Stomach (tissue), 19 donors: ENCODE measurements at places on chromosomes 1 and 21. TPM values are rescaled to one million over a fixed set of nuclear protein-coding genes. Genes with fewer than 3 reads are reported as not detected.

C1QC gene
- 42.3 TPM for total RNA-seq

METTL18 gene
- not detected for total RNA-seq

OXCT2 gene
- not detected for total RNA-seq

CACNA1S gene
- total RNA-seq = 0.18 TPM

CLCA1 gene
- not detected for total RNA-seq

UBL4B gene
- total RNA-seq = not detected

GBP5 gene
- 28.6 TPM for total RNA-seq

PM20D1 gene
- 1.2 TPM for total RNA-seq

TMEM79 gene
- total RNA-seq = not detected

GRCh38 chr21:31305888-31306287 is 38.2 kb downstream of the TIAM1 start:
- DNase-seq = no peak
- H3K27ac ChIP-seq = no peak overlapping the region
- H3K27me3 ChIP-seq = no peaks in the 10 kb centered on the region
- no peaks in the 10 kb centered on the region for H3K4me1 ChIP-seq
- no peaks in the 10 kb centered on the region for H3K36me3 ChIP-seq
- no peak overlapping the region for H3K4me3 ChIP-seq

DNA sequence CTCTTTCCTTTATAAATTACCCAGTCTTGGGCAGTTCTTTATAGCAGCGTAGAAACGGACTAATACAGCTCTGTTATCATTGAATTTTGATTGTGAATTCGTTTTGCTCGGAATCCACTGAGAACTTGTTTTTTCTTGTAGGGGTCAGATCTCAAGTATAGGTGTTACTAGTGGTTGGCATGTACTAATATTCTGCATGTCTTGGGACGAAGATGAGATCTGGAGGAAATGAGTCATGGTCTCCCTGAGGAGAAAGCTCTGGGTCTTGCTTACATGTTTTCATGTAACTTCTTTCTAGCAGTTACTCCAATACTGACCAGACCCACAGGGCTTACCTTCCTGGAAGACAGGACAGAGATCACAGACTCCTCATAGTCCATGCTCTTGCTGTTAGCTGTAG is 30.3 kb downstream of the ZSCAN20 start:
- no peaks in the 10 kb centered on the region for H3K4me1 ChIP-seq
- H3K27me3 ChIP-seq = no peaks in the 10 kb centered on the region
- no peak overlapping the region for H3K4me3 ChIP-seq

- peak overlapping the region; percentile 97 for H3K27ac ChIP-seq
- no peaks in the 10 kb centered on the region for H3K27me3 ChIP-seq
- peaks cover 86% of the 10 kb centered on the region for H3K4me1 ChIP-seq
- peaks cover 39% of the 10 kb centered on the region for H3K36me3 ChIP-seq
These were observed 46.9 kb downstream of the CD34 start for GRCh38 chr1:207863893-207864535.

GRCh38 chr1:198253259-198253658 is 96.5 kb downstream of the NEK7 start:
- no peaks in the 10 kb centered on the region for H3K36me3 ChIP-seq
- no peak for DNase-seq
- H3K4me3 ChIP-seq = no peak overlapping the region
- no peaks in the 10 kb centered on the region for H3K27me3 ChIP-seq

DNA sequence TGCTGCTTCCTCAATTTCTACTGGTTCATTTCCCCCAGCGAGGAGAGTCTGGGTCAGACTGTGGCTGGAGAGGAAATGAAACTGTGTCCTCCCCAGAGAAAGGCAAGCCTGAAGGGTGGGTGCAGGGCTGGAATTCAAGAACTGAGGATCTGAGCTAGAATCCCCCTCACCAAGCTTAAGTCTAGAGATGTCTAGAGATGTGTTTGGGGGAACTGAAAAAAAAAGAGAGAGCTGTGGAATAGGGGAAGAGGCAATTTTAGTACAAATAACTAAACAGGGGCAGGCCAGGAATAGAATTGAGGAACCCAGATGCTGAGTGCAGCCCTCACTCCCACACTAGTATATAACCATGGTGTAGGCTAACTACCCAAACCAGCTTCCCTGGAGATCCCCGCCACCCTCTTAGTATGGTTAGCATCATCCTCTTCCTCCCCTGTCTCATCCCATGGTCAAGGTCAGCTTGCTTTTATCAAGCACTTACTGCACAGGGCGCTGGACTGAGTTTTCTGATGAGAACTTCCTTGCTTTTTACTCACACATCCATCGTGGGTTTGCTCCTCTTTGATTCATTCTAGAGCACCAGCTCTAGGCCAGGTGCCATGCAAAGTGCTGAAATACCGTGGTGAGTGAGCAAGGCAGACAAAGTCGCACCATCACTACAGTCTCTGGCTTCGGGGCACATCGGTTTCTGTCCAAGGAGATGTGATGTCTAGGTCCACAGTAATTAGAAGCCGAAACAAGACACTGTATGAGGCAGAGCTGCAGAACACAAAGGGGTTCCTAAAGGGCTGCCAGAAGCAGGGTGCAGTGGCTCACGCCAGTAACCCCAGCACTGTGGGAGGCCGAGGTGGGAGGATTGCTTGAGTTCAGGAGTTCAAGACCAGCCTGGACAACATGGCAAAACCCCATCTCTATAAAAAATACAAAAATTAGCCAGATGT is 112.9 kb upstream of the IPO9 start:
- DNase-seq = no peak
- H3K4me3 ChIP-seq = no peak overlapping the region

GRCh38 chr1:46056325-46056724 is 76.1 kb downstream of the PIK3R3 start:
- no peaks in the 10 kb centered on the region for H3K4me1 ChIP-seq
- no peaks in the 10 kb centered on the region for H3K27me3 ChIP-seq
- H3K36me3 ChIP-seq = peaks cover 13% of the 10 kb centered on the region
- no peak overlapping the region for H3K27ac ChIP-seq

DNA sequence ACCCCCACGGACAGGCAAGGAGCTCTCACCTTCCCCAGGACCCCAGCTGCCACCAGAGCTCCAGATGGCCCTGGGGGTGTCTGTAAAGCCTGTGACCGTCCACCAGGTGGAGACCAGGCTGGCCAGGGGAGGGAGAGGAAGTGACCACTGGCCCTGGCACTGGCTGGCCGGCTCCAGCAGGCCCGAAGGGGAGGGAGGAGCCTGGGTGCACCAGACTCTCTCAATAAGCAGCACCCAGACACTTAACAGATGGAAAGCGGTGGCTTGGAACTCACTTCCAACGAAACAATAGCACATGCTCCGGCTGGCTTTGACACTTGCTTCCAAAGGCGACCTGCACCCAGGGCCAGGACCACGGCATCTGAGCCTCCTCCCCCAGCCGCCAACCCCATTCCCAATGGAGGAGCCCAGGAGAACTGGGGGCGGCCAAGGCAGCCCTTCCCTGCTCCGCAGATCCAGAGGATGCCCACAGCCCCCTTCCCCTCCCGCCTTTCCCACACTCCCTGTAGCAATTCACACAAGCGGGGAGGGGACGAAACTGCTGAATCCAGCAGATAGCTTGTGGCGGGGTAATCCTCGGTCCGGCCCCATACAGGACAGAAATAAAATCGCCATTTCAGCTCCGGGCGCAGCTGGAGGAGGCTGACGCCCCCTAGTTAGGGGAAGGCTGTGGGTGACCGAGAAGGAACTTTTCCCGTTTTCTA is 742 bp upstream of the PDE9A start:
- H3K36me3 ChIP-seq = no peaks in the 10 kb centered on the region
- H3K4me3 ChIP-seq = peak overlapping the region; percentile 74
- peak; percentile 85 for DNase-seq
- H3K27ac ChIP-seq = peak overlapping the region; percentile 87
- peaks cover 27% of the 10 kb centered on the region for H3K4me1 ChIP-seq

GRCh38 chr1:77560741-77561140 is 121.7 kb downstream of the ZZZ3 start:
- no peaks in the 10 kb centered on the region for H3K4me1 ChIP-seq
- no peak overlapping the region for H3K27ac ChIP-seq
- DNase-seq = no peak
- no peak overlapping the region for H3K4me3 ChIP-seq
- H3K27me3 ChIP-seq = no peaks in the 10 kb centered on the region
- H3K36me3 ChIP-seq = peaks cover 38% of the 10 kb centered on the region

GRCh38 chr21:32538147-32538792 is 47.1 kb downstream of the TCP10L start:
- no peak for DNase-seq
- H3K27me3 ChIP-seq = no peaks in the 10 kb centered on the region
- H3K4me1 ChIP-seq = no peaks in the 10 kb centered on the region

- no peaks in the 10 kb centered on the region for H3K27me3 ChIP-seq
- H3K27ac ChIP-seq = no peak overlapping the region
- no peak for DNase-seq
These were observed 75.8 kb downstream of the ATP1A1 start for GRCh38 chr1:116448785-116449385.

- no peak for DNase-seq
- H3K4me1 ChIP-seq = peaks cover 18% of the 10 kb centered on the region
- no peak overlapping the region for H3K4me3 ChIP-seq
- H3K36me3 ChIP-seq = no peaks in the 10 kb centered on the region
- H3K27me3 ChIP-seq = no peaks in the 10 kb centered on the region
- peak overlapping the region; percentile 41 for H3K27ac ChIP-seq
These were observed 39.4 kb downstream of the KCNJ15 start for GRCh38 chr21:38295997-38296764.

- H3K4me1 ChIP-seq = no peaks in the 10 kb centered on the region
- no peak for DNase-seq
- H3K4me3 ChIP-seq = no peak overlapping the region
- no peaks in the 10 kb centered on the region for H3K36me3 ChIP-seq
- no peak overlapping the region for H3K27ac ChIP-seq
These were observed 650.4 kb downstream of the LMO4 start for GRCh38 chr1:87979079-87979478.

DNA sequence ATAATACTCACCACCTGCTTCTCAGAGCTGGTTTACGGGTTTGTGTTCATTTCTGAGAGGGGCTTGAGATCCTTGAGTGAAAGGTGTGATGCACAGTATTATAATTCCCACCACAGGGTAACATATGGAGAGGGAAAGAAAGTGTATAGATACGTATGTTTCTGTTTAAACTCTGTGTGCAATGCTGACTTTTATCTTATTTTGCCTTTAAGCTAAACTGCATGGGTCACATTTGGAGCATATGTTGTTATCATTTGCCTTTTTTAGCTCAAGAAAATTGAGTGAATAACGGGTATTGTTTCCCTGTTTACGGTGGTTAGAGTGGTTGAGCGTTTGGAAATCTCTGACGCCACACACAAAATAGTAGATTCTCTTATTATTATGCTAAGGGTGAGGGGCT is 191.1 kb upstream of the NFIA start:
- H3K27ac ChIP-seq = no peak overlapping the region
- H3K36me3 ChIP-seq = no peaks in the 10 kb centered on the region
- no peak overlapping the region for H3K4me3 ChIP-seq
- H3K27me3 ChIP-seq = no peaks in the 10 kb centered on the region
- DNase-seq = no peak

GRCh38 chr1:205504311-205505075 is at the start of gene CDK18:
TSS of gene CDK18 (plus strand) at chr1:205504669. CDS start at chr1:205523168, 18,499 bp downstream.
- H3K27me3 ChIP-seq = peaks cover 5% of the 10 kb centered on the region
- H3K27ac ChIP-seq = peak within 1 kb of the TSS; percentile 76
- H3K4me3 ChIP-seq = peak within 1 kb of the TSS; percentile 62

DNA sequence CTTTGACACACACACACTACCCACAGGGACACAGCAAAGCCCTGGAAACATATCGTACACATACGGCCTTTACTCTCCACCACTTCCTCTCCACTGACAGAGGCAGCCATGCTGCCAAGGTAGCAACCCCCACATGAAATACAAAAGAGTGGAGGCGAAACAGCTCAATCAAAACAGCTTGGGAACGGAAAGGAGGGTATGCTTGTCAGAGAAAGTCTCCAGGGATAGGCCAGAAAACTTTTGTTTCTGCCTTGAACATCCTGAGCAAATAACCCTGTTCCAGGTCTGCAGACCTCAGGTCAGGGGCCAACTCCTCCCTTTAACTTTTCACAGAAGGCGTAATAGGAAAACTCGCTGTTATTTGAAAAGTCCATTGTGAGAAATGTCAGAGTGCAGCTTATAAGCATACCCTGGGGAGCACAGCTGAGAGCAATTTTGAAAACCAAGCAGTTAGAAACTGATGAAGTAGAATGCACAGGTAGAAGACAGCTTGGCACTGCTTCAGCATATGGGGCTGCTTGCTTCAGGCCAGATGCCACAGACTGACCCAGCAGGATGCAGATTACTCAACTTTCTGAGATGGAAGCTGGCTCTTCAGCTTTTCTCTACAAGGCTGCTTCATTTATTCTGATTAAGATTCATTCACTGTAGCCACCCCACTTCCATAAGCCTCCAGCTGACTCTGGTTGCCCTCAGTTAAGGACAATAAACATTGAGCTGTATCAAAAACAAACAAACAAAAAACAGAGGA is 18.0 kb downstream of the KIAA0319L start:
- H3K27me3 ChIP-seq = no peaks in the 10 kb centered on the region
- H3K4me1 ChIP-seq = peaks cover 53% of the 10 kb centered on the region
- peak overlapping the region; percentile 69 for H3K27ac ChIP-seq
- peak; percentile 45 for DNase-seq
- no peaks in the 10 kb centered on the region for H3K36me3 ChIP-seq

GRCh38 chr1:63713627-63714481 is 60.0 kb upstream of the ROR1 start:
- no peaks in the 10 kb centered on the region for H3K36me3 ChIP-seq
- DNase-seq = peak; percentile 48
- no peak overlapping the region for H3K4me3 ChIP-seq
- no peaks in the 10 kb centered on the region for H3K27me3 ChIP-seq

DNA sequence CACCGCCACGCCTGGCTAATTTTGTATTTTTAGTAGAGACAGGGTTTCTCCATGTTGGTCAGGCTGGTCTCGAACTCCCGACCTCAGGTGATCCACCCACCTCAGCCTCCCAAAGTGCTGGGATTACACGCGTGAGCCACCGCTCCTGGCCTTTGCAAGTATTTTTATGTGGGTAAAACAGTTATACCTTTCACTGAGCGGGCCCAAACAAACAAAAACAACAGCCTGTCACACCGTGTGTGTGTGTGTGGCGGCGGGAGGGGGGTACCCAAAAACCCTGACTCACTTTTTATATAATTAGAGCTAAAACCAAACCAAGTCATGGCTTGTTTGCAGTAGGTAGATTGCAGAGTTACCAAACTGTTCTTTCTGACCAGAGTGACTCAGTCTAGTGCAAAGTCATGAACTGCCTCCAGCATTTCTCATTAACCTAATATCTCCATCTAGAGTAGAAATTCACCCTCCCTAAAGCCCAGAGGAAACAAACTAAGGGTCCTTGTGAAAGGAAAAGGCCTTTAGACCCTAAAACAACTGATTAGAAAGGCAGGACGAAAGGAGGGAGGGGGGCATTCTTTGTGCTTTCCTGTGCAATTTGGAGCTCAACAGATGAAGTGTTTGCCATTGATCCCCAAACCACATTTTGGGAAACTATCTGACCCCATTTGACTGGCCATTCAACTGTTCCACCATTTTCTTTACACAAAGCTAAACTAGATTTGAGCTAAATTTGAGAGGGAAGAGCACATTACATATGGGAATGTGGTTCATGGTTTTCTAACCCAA is 181.0 kb downstream of the DHRS3 start:
- no peaks in the 10 kb centered on the region for H3K27me3 ChIP-seq
- peaks cover 10% of the 10 kb centered on the region for H3K36me3 ChIP-seq
- DNase-seq = no peak
- H3K4me3 ChIP-seq = no peak overlapping the region
- H3K4me1 ChIP-seq = peaks cover 55% of the 10 kb centered on the region
- H3K27ac ChIP-seq = peak overlapping the region; percentile 69

- H3K27me3 ChIP-seq = no peaks in the 10 kb centered on the region
- H3K4me3 ChIP-seq = no peak overlapping the region
- H3K36me3 ChIP-seq = no peaks in the 10 kb centered on the region
- H3K4me1 ChIP-seq = peaks cover 19% of the 10 kb centered on the region
- no peak overlapping the region for H3K27ac ChIP-seq
These were observed 147.2 kb downstream of the ETS2 start for GRCh38 chr21:38952890-38953289.
